SHP77 (cell line): ENCODE measurements at places on chromosomes 3 and 15.

GRCh38 chr15:38707802-38708671, 143.4 kb upstream of the RASGRP1 start:
- DNase-seq, result peak; percentile 25

DNA sequence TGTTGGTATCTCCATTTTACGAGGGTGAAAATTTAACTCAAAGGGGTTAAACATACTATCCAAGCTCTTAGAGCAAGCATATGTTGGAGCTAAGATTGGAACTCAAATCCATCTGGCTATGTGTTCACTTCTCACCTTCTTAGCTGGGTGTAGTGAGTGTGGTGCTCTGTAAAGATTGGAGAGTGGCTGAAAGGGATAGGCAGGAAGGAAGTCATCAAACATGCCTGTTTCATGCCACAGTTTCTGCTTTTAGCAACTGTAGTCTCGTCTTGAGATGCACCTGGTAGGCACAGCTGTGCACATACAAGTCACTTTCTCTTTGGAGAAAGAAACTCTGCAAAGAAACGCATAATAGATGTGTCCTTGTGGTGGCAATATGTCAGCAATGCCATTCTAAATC, 189.1 kb upstream of the MDFIC2 start:
- no peak for DNase-seq

DNA sequence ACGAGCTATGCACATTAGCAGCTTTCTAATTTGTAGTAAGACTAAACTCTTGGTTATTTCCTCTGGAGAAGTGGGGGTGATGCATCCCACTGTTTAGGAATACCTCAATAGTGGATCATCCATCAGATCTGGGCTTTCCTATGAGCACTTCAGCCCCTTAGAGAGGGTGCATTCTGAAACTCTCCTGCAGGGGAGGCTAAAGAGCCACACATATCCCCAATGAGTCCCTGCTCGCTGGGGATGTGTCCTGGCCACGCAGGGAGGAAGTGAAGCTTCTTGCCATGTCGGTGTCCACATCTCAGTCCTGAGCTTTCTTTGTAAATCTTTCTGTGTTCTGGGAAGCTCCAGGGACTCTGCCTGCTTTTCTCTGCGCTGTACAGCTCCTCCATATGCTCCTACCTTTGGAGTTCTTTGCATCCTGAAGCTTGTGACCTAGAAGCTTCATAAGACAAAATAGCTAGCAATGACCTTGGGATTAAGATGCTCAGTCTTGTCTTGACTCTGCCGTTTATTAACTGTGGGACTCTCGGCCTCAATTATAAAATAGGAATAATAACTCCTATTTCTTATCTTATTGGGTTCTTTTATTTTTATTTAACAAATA, 28.3 kb upstream of the MASP1 start:
- DNase-seq, result peak; percentile 10

- DNase-seq, result no peak
Observed at GRCh38 chr15:52107238-52107637, 5.3 kb downstream of the BCL2L10 start.

- no peak for DNase-seq
Observed at GRCh38 chr15:73605759-73606436, 27.3 kb downstream of the NPTN start.

DNA sequence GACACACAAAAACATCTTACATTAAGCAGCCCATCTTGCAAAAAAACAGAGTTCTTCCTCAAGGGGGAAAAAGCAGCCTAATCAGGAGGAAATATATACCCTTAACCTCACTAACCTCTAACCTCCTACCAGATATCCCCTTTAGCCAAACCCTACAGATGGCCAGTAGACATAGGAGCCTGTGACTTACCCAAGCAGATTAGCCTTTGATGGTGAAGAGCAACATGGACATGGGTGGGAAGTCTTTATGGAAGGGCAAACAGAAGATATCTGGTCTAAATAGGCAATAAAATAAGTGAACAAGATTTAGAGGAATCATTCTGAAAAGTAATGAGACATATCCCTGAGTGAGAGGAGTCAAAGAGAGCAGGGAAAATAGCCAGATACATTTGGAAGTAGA, 119.4 kb upstream of the ARPP21 start:
- DNase-seq, result no peak

- DNase-seq, result no peak
Observed at GRCh38 chr3:190870127-190870526, 7.6 kb upstream of the GMNC start.

DNA sequence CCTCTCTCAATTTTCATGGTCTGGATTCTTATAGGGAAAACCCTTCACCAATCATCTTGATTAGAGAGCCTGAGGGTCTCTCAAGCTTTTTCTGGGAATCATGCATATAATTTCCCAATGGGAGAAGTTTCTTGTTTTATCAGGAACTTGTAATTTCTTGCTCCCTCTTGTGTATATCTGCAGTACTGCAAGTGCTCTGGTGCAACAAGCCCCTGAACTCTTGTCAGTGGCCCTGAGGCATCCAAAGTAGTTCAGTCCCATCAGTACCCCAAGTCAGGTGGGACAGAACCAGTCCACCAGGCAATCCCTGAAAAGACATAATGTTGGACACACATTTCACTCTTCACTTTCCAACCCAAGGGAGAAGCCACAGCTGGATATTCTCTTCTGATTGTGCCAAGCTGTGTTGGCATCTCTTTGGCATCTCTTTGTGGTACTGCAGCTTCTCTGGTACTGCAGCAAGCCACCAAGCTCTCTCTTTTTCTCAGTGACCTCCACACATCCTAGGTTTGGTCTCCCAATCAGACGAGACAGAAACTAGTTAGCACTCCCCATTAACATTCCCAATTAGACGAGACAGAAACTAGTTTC, 214.5 kb downstream of the ZIC4 start:
- DNase-seq, result peak; percentile 30

DNA sequence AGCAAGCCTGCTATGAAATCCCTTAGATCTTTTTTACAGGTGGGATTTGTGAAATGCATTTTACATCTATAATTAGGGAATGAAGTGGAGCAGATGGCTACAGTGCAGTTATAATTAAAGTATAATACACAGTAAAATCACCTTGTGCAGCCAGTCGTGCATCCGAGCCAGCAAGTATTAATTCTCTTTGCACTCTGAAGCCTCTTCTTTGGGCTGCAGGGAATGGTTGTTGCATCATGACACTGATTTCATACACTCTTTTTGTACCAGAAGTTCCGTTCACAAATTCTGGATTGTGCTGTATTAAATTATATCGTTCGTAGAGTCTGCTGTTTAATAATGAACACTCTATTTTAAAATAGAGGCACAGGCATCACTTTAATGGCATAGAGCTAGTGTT, 28.7 kb upstream of the TP63 start:
- DNase-seq, result no peak

DNA sequence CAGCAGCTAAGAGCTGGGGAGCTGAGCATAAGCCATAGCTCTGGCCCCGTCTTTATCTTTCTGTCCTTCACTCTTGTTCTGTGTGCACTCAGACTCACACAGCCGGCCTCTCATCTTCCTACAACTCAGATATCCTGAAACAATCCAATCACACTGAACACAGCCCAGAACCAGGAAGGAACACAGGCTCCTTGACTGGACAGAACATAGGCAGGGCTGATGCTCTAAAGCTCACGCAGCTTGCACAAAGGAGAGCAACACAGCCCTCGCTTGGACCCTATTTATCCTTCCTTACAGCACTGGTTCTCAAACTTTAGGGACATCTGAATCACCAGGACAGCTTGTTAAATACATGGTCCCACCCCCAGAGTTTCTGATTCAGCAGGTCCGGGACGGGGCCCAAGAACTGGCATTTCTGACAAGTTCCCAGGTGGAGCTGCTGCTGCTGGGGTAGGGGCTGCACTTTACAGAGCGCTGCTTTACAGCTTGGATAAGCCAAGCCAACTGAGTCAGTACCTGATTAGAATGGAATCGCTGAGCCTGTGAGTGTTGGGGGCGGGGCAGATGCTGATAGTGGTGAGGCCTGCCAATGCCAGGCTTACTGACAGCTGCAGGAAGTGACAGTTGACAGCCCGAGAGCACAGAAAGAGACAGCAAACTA, 65.1 kb downstream of the MRPL46 start:
- DNase-seq, result peak; percentile 14

DNA sequence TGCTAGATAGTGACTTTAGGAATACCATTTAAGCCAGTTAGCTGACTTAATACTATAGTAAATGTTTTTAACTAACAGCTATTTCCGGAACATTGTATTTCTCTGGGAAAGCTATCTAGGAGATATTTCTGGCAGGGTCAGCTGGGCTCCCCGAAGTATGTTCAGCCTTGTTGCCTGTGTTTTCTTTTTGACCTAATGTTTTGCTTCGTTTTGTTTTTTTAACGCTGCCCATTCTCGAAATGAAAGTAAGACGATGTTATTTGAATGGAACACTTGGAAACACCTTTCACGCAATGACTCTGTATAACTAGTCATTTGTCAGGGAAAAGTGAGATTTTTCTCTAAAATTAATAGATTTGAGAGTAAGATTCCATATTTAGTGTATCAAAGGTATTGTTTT, 702.9 kb upstream of the NAALADL2 start:
- DNase-seq, result no peak

DNA sequence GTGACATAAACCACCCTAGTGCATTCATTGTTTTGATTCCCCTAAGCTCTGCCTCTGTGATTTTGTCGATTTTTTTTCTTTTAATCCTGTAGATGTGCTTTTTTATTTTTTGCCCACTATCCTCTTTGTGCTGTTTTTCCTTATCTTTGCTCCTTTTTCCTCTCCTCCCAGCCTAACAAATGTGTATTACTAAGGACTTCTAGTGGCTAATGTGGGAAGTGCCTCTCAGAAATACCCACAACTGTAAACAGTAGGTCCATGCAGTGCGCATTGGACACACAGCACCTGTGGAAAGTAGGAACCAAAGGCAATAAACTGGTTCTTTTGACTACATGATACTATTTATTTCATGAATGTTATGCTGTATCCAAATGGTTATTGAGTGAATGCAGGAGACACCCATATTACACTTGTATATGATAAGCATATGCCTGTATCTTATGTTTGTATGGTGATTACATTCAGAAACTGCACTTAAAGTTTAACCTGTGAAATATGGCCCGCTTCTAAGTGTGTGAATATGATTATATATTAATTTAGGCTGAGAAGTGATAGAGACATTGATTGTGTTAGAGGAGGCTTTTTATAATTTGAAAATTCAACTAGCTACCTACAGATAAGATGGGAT, 147.8 kb downstream of the PLCL2 start:
- peak; percentile 12 for DNase-seq

DNA sequence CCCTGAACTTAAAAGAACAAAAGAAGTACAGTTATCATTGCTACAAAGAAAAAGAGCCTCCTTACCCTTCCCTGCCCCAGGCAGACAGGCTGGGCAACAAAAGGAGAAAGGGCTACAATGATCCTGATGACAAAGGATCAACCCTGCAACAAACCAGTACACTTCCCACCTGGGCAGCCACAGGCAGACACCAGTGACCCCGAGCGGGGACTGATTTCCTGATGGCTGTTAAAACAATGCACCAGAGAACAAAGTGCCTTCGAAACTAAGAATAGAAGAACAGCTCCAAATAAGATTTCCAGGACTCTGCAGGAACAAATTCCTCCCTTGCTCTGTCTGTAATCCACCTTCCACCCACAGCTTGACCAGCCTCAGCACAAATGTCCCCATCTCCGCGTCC, 106.3 kb upstream of the ARHGEF3 start:
- DNase-seq, result no peak

- DNase-seq, result peak; percentile 87
Observed at GRCh38 chr3:168096210-168096652, 507 bp upstream of the GOLIM4 start.

GRCh38 chr3:97705764-97706163, 58.8 kb upstream of the ARL6 start:
- no peak for DNase-seq

DNA sequence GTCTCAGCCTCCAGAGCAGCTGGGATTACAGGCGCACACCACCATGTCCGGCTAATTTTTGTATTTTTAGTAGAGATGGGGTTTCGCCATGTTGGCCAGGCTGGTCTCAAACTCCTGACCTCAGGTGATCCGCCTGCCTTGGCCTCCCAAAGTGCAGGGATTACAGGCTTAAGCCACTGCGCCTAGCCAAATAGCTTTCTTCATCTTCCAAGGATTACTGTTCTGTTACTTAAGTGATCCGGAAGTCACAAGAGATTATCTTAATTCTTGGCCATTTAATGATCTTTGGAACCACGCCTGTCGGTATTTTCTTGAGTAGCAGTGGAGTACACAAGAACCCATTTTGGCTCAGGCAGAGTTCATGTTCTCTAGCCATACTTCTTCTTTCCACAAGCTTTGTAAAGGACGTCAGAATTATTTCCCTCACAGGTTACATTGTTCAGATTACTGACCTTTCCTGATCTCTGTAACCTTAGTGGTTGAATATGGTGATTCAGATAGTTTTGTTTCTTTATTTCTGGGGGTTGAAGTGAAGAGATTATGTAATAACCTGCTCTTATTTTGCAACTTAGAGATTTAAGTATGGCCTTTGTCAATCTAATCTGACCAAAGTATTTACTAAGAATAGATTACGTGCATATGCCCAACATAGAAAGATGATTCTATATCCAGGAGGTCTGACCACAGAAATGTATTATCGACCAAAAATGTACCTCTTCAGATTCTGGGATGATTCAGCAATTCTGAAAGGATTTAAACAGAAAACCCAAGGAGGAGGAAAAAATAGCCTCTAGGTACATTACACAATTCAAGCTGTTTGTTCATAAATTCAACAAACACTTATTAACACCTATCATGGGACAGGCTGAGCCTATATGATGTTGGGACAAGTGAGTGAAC, 132.2 kb downstream of the GREM1 start:
- no peak for DNase-seq

- DNase-seq, result no peak
Observed at GRCh38 chr15:90412356-90413194, 24.5 kb downstream of the IQGAP1 start.

- DNase-seq, result no peak
Observed at GRCh38 chr15:53671545-53671944, 87.9 kb downstream of the WDR72 start.

GRCh38 chr3:197003461-197004385, 25.9 kb downstream of the MELTF start:
- DNase-seq, result no peak
